Hypothalamus (tissue), 51 donors: ENCODE measurements at places on chromosomes 7 and 10.

GRCh38 chr10:96261930-96262329, 9.4 kb downstream of the BLNK start:
- DNase-seq: no peak

DNA sequence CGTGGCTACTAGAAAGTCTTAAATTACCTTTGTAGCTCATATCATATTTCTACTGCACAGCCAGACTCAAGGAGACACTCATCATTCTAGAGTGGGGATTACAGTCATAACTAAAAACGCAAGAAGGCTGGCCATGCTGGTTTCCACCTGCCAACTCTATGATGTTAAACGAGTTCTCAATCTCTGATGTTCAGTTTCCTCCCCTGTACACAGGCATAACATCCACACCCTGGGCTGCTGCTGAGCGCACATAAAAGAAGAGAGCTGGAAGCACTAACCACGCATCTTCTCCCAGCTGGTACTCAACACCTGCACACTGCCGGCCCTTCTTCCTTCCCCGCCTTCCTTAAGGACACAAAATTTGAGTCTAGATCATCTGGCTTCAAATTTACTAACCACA, 60.5 kb downstream of the SORBS1 start:
- no peak for DNase-seq

- no peak for DNase-seq
Observed at GRCh38 chr7:69889976-69890351, 291.7 kb downstream of the AUTS2 start.

DNA sequence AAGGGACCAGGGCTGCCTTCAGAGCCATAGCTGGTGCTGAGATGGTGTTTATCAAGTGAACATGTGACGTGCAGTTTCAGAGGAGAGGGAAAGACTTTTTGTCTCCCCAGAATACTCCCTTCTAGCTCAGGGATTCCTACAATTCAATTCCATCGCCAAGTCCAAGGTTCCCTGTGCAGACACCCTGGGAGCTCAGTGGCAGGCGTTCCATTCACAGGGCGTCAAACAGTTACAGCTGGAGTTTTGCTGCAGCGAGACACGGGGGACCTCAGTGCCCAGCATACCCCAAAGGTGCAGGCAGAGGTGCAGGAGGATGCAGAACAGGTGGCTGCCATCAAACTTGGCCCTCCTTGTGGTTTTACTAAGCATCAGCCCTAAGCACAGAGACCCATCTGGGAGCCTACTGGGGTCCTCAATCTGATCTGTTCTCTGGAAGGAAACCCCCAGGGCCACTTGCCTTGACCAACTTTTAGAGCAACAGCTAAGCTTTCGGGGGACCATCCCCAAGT, 846 bp upstream of the CALML5 start:
- DNase-seq: no peak

- DNase-seq: no peak
Observed at GRCh38 chr7:134730411-134730829, 49.0 kb upstream of the CALD1 start.

GRCh38 chr10:113216102-113216501, 266.1 kb downstream of the TCF7L2 start:
- DNase-seq: no peak

DNA sequence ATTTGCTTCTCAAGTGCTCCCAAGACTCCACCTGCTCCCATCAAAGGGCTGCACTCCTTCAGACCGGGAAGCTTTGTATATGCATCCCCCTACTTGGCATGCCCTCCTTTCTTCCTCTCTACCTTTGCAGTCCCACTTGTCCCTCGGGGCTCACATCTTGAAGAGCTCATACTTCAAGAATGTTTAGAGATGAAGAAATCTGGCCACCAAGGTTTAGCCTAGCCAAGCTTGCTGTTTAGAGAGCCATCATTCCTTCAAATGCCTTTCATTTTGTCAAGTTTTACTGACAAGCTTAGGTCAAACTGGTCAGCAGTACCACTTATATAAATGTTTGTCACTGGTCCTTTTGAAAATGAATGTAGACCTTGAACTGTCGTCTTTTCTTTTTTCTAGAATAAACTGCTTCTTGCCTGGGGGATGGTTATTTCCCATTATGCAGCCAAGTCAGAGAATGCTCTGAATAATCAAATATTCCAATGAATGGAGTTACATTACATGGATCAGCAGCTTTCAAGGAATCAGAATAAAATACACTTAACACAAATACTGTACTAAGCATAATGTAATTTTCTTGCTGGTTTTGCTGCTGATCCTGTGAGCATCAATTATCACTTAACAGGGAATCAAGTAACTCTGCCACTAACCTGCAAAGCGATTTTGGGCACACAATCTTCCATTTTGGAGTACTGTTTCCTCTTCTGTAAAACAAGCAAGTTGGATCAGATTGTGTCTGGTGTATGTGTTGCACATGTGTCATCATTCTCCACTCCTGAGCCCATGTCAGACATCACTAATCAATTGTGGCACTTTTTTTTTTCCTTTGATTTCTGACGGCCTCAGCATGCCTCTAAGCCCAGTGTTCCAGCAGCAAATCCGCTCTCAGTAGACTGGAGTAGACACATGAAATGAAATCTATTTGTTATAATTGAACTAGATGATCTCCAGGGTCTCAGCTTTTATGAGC, 357.9 kb downstream of the PTEN start:
- no peak for DNase-seq
